Gastrocnemius medialis (tissue), 4 donors: ENCODE measurements at places on chromosomes 6 and 20.
A peak's percentile ranks its signal among the peaks of the same experiment; 100 is the strongest.

- no peak for DNase-seq
Observed at GRCh38 chr6:32226434-32226833, 2.6 kb upstream of the NOTCH4 start.

- no peak for DNase-seq
Observed at GRCh38 chr20:45822857-45823256, 4.3 kb downstream of the TNNC2 start.

DNA sequence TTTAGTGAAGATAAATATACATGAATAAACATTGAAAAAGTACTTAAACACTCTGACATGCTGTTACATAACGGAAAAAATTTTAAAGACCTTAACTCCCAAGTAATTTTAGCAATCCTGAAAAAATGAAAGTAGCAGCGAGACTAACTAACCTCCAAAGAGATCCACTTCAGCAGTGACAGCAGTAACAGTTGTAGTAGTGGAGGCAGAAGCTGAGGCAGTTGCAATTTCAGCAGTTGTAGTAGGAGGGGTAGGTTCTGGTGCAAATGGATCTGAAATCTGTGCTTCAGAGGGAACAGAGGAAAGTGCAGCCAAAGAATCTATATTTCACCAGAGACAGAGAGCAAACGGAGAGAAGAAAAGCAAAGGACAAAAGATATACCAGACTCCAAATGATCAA, 88.8 kb downstream of the PRSS35 start:
- no peak for DNase-seq

GRCh38 chr6:113060664-113061063, 713.5 kb downstream of the RFPL4B start:
- DNase-seq = no peak

- no peak for DNase-seq
Observed at GRCh38 chr6:98900706-98901105, 47.0 kb downstream of the FBXL4 start.

DNA sequence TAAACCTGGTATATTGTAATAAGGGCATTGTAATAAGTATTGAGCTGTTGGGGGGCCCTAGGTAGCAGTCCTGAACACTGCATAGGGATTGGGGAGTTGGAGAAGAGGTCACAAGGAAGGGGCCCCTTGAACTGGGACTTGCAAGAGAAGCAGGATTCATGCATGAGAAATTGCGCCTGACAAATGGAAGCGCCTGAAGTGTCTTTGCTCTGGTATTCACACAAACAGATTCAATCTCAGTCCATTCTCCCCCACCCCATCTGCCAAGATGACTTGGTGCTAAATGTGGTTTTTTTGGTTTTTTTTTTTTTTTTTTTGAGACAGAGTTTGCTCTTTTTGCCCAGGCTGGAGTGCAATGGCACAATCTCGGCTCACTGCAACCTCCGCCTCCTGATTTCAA, 87.1 kb downstream of the CAP2 start:
- no peak for DNase-seq

- DNase-seq = peak; percentile 14
Observed at GRCh38 chr6:11702089-11702488, 76.5 kb downstream of the ADTRP start.

DNA sequence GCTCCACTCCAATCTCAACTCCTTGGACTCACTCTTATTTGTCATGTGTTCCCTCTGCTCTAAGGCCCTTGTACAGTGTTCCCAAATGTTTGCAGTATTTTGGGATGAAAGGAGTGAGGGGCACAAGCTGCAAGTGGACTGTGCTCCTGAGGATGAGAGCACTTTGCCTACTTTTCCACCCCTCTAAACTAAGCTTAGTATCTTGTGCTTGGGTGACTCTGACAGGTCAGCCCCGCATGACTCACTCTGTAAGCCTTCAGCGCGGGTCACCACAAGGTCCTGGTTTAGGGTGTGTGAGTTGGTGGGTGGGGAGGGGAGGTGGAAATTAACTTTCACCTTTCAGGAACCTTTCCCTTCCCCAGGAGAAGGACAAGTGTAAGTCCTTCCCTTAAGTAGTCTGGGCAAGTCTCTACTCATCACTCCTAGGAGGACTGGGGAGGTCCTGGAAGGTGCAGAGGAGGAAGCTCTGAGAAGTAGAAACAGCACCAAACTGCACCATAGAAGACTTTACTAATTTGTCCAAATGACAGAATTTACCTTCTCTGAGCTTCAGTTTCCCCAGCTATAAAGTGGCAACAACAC, 68.8 kb upstream of the EPB41L1 start:
- no peak for DNase-seq

- DNase-seq = no peak
Observed at GRCh38 chr6:13112921-13113320, 215.4 kb downstream of the TBC1D7 start.

GRCh38 chr6:85348643-85349042, 101.2 kb upstream of the NT5E start:
- DNase-seq = no peak

GRCh38 chr6:132614554-132614953, 9.5 kb downstream of the TAAR2 start:
- DNase-seq = no peak

GRCh38 chr6:121731381-121731780, 295.9 kb downstream of the GJA1 start:
- DNase-seq = no peak

- no peak for DNase-seq
Observed at GRCh38 chr20:14921513-14921912, 584.1 kb upstream of the FLRT3 start.

DNA sequence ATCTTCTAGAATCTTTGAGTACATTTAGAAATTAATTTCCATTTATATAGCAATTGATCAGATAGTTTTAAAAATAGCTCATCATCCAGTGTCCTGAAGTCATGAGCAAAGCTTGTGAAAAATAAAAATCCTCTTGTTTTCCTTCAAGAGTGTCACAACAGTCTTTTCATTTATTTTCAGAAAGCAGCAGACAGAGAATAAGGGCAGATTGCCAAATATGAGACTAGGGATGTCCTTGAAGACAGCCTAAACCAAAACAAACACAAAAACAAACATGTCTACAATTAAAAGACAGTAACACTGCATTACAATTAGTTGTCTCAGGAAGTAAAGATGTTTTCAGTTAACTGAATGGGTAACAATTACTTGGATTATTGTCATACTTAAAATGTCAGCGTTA, 682.8 kb downstream of the TFAP2A start:
- DNase-seq = no peak

- DNase-seq = no peak
Observed at GRCh38 chr6:134446896-134447295, 129.0 kb upstream of the SGK1 start.

GRCh38 chr6:44309092-44309491, 4.1 kb downstream of the AARS2 start:
- DNase-seq = no peak
